ENCODE measurements at places on chromosomes 1 and 21. TPM values are rescaled to one million over a fixed set of nuclear protein-coding genes. Genes with fewer than 3 reads are reported as not detected.

ODR4 gene
- 22.5 TPM for total RNA-seq

LRRC38 gene
- total RNA-seq, result 0.51 TPM

CLIC6 gene
- total RNA-seq, result 1.7 TPM

CLDN17 gene
- not detected for total RNA-seq

NCAM2 gene
- total RNA-seq, result 0.69 TPM
